ENCODE measurements at places on chromosomes 11 and 22.

DNA sequence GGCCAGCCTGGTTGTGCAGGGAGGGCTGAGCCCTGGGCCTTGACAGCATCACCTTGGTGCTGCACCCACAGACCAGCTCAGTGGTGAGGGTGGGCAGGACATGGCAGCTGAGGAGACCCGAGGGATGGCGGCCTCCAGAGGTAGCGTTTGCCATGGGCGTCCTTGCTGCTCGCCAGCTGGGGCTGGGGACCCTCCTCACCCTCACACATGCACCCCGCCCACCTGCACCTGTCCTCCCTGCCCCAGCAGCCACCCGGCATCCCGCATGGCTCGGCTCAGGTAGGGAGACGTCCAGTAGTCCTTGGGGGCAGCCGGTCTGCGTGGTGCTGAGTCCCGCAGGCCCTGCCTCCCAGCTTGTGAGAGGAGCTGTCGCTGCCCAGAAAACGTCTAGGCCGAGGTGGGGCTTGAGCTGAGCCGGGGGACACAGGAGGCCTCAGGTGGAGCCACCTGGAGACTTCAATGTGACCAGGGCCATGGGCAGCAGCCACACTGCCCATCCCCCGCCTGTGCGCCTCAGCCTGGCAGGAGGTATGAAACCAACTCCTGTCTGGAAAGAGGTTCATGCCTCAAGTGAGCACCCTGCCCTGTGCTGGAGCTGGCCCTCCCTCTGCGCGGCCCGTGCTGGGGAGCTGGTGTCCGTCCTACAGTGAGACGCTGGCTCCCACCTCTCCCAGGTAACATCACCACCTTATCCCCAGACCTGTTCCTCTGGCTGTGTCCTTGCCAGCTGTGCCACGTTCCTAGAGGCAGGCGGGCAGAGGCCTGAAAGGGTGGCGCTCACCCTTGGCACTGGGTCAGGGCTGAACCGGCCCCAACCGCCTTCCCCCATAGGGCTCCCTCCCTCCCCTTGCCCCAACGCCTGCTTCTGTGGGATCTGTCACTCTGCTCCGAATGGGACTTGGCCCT lies 3.3 kb upstream of the TRABD start:
- DNase-seq, result no peak

GRCh38 chr11:47765086-47765485 lies 2.1 kb downstream of the FNBP4 start:
- DNase-seq, result no peak

GRCh38 chr11:11813288-11813962 lies 28.3 kb upstream of the USP47 start:
- DNase-seq, result no peak

DNA sequence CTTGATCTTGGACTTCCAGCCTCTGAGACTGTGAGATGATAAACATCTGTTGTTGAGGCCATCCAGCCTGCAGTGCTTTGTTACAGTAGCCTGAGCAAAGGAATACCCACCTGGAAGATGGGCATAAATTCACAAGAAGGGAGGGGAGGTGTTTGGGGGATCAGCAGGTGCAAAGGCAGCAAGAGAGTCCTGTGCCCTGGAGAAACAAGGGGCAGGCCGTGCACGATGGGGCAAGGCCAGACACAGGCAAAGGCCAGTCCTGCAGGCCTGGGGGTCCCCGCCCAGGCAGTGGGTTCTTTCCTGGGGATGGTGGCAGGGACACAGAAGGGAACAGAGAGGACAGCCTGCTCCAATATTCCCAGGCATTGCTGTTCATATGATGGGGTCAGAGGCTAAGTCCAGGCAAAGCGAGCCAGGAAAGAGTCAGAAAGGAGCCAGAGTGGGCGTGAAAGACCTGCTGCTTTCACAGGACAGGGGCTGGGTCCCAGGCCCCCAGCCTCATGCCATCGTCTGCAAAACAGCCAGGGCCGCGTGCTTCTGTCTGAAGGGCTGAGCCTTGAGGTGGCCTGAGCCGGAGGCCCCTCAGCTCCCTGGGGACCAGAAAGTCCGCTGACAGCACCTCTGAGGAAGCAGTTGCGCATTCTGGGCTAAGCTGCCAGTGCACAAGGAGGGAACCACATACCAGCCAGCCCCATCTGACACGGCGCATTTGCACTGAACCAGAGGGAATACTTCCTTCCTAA lies 48.8 kb downstream of the MYEOV start:
- DNase-seq, result peak; percentile 11

DNA sequence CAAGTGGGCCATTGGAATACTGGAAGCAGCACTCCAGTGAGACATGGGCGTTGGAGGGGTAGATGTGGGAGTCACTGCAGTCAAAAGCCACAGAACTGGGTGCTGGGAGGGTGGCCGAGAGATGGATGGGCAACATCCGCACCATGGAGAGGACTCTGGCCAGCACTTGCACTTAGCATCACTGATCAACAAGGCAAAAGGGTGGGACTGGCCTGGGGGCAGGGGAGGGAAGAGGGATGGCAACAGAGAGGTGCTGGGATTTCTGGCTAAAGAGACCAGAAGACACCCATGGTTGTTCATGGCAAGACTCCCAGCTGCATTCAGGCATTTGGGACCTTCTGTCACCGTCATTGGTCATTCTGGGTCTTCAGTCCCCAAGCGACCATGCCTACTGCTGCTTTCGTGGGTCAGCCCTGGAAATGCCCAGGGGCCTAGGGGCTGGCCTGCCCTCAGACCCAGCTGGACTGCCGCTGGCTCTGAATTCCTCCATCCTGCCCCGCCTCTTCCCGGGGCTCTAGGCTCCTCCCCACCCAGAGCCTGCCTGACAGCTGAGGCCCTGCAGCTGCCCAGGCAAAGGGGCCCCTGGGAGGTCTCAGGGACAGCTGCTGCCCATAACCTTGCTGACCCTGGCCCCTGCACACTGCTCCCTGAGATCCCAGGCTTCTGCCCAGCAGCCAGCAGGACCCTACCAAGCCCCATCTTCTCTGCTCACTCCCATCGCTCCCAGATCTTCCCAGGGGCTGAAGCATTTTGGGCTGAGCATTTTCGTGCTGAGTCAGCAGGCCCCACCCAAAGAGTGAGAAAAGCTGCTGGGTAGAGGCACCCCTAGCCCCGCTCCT lies 13.0 kb upstream of the CDC42EP2 start:
- DNase-seq, result no peak

DNA sequence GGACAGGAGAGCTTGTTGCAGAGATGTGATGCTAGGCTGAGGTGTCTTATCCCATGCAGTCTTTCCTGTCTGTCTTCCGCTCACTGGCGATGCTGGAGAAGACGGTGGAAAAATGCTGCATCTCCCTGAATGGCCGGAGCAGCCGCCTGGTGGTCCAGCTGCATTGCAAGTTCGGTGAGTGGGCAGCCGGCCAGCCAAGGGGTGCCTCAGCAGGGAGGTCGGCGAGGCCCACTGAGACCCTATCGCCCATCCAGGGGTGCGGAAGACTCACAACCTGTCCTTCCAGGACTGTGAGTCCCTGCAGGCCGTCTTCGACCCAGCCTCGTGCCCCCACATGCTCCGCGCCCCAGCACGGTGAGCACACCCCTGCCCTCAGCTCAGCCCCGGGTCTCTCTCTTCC lies 1.7 kb downstream of the RAD9A start:
- DNase-seq, result no peak

- DNase-seq, result no peak
Measured at GRCh38 chr11:72242141-72242540, 1.8 kb downstream of the PHOX2A start.

DNA sequence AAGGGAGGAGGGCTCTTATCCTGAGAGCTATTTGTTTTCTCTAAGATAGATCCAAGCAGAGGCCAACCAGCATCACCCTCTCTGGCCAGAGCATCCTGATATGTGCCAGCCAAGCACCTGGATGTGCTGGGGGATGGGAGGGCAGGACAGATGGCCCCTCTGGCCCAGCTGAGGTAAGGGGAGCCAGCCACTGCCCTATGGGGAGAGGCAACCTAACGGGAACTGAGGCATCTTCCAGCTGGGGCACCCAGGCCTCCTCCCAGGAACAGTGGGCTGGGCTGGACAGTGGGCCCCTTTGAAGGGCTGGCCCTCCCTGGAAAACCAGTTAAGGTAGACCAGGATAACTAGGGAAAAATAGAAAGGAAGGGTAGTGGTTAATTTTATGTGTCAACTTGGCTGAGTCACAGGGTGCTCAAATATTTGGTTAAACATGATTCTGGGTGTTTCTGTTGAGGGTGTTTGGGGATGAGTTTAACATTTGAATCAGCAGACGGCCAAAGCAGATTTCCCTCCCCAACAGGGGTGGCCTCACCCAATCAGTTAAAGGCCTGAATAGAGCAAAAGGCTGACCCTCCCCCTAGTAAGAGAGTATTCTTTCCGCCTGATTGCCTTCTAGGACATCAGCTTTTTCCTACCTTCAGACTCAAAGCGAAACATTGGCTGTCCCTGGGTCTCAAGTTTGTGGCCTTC lies 595.1 kb downstream of the BUD13 start:
- no peak for DNase-seq

DNA sequence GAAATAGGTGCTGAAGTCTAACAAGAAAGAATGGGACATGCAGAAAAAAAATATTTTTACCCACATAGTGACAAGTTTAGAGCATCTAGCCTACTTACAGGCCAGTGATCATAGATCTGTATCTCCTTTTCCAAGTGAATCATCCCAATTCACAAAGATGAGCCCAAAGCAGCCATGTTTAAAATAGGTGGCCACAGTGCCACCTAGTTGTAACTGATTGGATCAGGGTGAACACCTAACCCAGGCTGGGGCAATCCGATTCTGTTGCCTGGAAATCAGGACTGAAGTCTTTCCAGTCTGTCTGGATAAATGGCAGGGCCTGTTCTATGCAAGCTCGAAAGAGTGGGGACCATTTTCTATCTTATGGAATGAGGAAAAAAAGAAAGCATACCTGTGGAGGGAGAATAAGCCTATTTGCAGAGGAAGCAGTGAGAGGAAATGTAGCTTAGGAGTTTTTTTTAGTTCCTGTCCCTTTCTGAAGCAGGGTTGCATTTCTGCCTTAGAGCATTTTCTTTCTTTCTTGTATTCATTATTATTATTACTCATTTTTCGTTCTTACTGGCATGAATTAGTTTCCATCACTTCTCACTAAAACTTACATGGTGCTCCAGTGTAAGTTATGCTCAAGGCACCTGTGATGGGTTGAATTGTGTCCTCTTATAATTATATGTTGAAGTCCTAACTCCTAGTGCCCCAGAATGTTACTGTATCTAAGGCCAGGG lies 113.2 kb upstream of the RAG2 start:
- no peak for DNase-seq

DNA sequence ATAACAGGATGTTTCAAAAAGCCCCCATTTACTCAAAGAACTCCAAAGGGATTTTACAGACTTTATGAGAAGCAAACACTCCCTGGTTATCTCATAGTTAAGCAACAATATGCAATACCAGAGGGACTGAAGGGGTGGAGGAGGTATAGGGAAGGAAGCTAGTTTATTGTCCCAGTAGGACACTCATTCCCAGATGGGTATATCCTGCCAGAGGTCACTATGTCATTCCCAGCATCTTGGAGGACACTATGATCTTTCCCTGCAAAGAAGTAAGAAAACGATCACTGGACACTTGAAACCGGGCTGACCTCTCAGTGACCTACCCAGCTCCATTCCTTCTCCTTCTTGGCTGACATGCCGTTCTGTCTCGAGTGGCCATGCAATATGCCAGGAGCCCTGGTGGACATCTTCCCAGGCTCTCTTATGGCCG lies 114.5 kb downstream of the NAT10 start:
- no peak for DNase-seq

DNA sequence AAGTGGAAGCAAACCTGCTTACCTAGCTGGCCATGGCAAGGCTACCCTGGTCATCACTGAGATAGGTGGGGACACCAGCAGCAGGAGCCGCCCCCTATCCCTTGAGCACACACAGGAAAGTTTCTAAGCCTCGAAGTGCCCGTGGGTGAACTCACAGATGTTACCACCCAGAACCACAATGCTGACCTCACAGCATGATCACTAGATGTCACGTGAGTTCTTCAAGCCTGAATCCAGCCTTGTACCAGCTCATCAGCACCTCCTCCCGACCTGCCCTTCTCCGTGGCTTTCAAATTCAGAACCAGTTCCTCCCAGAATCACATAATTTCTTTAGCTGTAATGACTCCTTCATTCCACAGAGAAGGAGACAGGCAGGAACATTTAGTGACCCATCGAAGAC lies 24.7 kb upstream of the TIMP3 start:
- no peak for DNase-seq

- DNase-seq, result no peak
Measured at GRCh38 chr11:102783720-102784119, 3.3 kb upstream of the MMP10 start.
